OCI-M1 (cell line): ENCODE measurements at places on chromosomes 7 and 10.

- no peak for DNase-seq
These were observed 1.9 kb downstream of the DLX5 start for GRCh38 chr7:97022491-97023306.

GRCh38 chr7:1368682-1369571, 90.3 kb downstream of the MICALL2 start:
- no peak for DNase-seq

- DNase-seq = no peak
These were observed 11.8 kb upstream of the ACSL5 start for GRCh38 chr10:112361951-112362751.

DNA sequence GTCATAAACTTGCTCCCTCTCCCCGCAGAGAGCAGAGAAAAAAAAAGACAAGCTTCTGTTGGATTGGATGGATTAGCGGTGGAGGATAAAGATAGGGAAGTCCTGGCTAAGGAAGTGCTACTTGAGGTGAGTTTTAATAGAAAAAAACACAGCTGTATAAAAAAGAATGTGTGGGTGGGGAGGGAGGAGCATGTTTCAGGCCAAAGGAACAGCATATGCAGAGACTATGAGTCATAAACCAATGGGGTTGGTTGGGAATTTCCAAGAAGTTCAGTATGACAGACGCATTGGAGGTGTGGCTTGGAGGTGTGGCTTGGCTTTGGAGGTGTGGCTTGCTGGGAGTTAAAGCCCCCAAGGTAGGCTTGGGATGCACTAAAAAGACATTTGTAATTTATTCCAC, 103.0 kb upstream of the LSM8 start:
- peak; percentile 90 for DNase-seq

- no peak for DNase-seq
These were observed 40.1 kb downstream of the SLC29A4 start for GRCh38 chr7:5322621-5323410.

DNA sequence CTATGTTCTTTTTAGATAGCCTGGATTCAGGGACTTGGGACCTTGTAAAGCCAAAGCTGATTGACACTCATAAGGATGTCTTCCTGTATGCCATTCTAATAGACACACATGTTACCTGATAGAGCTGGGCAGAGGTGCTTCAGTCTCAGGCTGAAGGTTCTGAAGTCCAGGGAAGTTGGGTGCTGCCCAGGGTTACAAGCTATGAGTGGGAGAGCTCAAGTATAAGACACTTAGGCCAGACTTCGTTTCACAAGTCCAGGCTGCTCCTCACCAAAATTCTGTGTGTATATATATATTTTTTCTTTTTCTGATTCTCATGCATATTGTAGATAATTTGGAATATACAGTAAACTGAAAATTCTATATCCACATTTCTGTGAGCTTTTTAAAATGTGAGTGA, 144.2 kb downstream of the HDAC9 start:
- DNase-seq = peak; percentile 55

DNA sequence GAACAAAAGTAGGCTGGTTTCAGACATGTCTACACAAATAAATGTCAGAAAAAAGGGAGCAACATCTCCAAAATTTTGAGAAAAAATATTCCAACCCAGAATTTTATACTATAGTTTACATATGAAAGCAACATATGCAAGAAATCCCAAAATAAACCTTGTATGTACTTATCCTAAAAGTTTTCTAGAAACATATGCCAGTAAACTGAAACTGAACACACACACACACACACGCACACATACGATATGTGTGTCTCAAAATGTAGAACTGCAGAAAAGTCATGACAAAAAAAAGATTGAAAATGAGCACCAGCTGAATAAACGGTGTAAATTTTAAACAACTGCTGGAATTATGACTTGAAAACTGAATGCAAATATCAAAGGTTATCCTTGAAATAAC, 81.0 kb downstream of the VPS41 start:
- no peak for DNase-seq

DNA sequence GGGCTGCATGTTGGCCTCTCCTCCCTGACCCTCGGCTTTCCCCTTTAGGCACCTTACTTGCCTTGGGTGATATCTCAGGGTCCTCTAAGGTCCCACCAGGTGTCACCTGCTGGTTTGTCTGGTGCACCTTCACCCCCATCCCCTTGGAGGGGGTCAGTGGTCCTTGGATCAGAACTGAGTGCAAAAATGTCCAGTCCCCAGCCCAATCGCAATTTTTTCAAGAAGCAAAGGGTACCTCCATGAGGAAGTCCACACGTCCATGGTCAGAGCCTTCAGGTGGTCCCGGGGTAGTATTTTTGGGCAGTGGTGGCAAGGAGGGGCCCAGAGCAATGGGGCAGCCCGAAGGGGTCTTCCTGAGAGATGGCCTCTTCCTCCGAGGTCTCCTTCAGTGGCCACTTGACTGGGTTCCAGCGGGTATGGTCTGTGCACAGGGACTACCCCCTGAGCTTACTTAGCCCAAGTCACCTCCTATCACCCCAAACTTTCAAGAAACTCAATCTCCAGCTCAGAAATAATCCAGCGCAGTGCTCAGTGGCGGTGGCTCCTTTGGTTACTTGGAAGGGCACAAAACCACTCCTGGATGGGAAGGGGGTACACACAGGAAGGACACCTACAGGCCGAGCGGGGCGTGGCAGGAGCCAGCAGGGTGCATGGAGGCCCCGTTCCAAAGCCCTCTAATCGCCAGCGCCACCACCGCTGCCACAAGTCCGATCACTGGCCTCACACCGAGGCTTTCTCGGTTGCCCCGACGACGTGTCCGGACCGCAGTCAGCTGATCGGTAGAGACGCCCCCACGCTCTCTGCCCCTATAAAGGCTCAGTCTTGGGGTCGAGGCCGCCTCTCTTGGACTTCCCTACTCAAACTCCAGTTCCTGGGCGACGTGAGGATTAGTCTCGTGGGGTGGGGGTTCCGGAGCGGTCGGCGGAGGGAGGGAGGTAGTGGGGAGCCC, 4.5 kb downstream of the SAP25 start:
- peak; percentile 97 for DNase-seq

DNA sequence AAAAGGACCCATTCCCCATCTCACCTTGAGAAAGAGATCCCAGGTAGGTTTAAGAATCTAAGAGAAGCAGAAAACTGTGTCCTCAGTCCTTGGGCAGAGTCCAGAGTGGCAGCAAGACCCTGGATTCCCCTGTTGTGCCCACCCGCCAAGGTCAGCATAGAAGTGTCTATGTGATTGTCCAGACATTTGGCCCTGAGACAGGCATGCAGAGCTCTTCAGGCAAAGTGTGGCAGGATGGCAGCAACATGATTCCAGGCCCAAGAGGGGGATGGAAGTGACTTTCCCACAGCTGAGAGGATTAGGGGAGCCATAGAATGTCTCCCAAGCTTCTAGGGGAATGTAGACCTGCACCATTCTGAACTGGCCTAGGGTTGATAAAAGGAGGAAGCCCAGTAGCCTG, 39.1 kb upstream of the OPALIN start:
- no peak for DNase-seq

- DNase-seq = no peak
These were observed 90.5 kb upstream of the SDK1 start for GRCh38 chr7:3210531-3210930.

GRCh38 chr10:77850620-77851231, 75.8 kb downstream of the DLG5 start:
- DNase-seq = no peak

DNA sequence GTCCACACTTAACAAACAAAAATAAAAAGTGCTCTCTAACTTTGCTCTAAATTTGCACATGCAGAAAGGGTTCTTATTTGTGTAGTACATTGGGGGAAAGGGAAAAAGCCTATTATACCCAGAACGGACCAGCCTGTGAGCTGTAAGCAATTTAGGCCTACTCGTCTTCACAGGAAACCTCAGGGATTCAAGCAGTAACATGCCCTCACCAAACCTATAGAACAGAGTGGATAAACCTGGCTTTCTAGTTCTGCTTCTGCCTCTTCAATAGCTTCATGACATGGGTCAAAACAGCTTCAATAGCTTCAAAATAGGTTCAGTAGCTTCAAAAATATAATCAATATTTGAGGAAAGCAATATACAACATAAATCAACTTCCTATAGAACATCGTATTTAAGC, 163.7 kb downstream of the ARL4A start:
- no peak for DNase-seq

DNA sequence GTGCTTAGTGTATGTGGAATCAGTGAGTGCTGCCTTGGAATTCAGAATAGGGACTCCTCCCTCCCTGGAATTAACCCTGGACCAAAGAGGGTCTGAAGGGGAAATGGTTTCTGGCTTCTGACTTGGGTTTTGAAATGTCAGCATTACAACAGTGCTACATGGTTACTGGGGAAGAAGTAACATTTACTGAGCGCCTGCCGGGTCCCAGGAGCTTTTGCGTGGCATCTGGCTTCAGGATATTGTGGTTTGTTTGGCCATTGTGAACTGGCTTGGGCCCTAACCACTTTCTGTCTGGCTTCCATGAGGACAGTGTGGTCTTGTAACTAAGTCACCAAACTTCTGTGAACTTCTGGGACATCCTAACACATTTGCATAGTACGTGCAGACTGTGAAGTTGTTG, 21.3 kb downstream of the TSPAN15 start:
- DNase-seq = no peak
